ENCODE measurements at places on chromosomes 4 and X.

GRCh38 chrX:40484408-40485091 is 96.2 kb upstream of the ATP6AP2 start:
- DNase-seq: no peak

- DNase-seq: no peak
Observed at GRCh38 chr4:156977435-156978160, 6.0 kb upstream of the PDGFC start.

DNA sequence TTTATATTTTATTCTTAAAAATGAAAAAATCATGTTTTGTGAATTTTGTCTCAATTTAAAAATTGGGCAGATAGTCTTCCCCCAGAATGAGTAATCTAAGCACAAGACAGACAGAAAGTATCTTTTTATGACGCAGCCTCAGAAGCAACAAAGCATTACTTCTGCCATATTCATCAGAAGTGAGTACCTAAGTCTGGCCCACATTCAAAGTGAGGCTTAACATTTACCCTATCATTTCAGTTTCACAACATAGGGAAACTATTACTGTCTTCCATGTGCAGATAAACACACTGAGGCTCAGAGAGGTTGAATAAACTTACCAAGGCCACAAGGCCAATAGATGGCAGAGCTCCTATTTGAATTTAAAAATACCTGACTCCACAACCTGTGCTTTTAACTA is 4.4 kb upstream of the PRDX4 start:
- DNase-seq: no peak

DNA sequence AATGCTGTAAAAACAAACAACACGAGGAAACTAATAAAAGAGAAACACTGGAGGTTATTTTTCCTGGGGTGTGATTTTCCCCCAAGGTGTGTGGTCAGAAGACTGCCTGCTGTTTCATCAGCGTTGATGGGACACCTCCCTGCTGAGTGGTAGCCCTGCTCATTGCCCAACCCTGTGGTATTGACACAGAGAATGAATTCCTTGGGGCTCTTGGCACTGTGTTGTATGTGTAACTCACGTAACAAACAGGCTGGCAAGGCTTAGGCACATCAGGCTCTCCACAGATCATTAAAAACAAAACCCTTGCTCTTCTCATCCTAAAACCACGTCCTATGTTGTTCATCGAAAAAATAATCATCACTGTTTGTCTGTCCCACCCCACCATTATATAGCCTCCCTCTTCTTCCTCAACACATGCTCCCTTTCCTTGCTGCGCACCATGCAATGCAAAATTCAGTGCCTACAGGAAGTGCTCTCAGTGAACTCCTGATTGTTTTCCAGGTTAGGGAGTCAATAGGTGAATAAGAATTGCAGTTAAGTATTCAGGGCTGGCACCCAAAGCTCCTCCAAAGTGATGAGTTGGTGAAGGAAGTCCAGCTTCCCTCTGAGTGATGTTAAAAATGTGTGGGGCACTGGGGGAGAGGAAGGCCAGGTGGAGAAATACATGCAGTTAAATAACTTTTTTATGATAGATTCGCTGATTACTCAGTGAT is 11.4 kb upstream of the PUDP start:
- no peak for DNase-seq

- no peak for DNase-seq
Observed at GRCh38 chrX:110444996-110445395, 86.3 kb downstream of the RTL9 start.

- DNase-seq: no peak
Observed at GRCh38 chrX:120749141-120749846, 119.4 kb upstream of the C1GALT1C1 start.

GRCh38 chrX:72243472-72243871 is 4.6 kb upstream of the ERCC6L start:
- no peak for DNase-seq

DNA sequence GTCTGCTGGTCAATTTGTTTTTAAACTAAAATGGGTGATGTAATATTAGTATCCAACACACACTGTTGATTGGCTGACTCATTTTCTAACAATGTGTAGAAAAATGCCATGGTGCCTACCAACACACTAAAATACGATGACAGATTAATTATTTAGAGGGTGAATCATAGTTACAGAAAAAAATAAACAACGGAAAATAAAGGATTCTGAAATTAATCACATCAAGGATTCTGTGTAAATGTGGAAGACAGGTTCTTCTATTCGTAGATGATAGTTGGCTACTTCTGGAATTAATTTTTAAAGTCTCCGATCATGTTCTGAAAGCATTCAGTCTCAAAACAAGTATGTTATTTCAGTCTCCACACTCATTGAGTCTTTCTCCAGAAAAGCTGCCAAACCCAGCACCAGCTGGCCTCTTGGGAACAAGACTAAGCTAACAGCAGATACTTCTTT is 8.2 kb upstream of the IQCM start:
- DNase-seq: no peak

DNA sequence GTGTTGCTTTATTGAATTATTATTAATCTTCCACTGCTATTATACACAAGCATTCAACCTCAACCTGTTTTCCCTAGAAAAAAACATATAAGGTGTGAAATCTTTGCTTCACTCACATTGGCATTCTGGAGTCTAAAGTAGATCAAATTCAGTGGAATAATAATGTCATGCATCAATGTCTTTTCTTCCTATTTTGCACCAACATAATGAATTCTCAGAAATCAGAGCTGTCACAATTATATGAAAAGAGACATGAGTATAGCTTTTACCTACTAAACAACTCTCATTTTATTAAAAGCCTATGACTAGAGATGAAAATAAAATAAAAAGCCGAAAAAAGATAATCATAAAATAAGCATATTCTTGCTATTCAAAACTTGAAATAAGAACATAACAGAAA is 96.3 kb upstream of the QRFPR start:
- DNase-seq: no peak

DNA sequence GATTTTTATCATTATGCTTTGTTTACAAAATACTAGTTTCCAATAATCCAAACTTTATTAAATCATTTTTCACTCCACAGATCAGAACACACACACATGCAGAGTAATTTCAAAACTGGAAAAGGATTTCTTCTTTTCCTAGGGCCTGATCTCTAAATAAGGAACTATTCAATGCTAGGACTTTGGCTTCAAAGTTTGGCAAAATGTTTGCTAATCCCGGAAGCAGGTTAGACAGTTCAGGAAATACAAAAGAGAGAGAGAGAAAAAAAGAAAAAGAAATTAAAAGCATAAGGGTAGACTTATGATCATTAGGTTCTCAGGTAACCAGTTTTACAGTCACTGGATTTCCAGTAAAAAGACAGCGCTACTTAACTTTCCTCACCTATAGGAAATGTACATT is 211.0 kb downstream of the DCLK2 start:
- DNase-seq: no peak

DNA sequence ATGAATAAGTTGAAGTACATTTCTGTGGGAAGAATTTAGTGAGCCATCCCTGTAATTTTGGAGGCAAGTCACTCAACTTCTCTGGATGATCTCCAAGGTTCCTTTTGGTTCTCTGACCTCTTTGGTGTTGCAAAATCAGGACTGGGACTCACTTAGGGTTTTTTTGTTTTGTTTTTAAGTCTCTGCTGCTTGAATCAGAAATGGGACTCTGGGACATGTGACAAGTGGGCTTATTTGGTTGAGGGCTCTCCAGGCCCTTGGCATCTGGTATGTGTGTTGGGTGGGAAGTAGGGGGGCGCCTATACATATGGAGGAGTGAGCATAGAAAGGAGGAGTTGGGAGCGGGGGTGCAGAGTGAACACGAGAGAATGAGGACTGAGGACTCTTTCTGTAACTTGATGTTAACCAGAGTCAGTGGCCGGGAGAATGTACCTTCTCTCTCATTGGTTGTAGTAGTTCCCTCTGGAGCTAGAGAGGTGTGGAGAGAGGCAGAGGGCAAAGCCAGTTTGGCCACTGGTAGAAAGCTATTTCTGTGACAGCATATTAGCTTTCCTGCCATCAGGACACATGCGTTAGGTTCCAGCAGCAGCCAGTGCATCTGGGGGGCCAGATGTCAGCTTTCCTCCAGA is 1.9 kb downstream of the ARHGAP10 start:
- no peak for DNase-seq

DNA sequence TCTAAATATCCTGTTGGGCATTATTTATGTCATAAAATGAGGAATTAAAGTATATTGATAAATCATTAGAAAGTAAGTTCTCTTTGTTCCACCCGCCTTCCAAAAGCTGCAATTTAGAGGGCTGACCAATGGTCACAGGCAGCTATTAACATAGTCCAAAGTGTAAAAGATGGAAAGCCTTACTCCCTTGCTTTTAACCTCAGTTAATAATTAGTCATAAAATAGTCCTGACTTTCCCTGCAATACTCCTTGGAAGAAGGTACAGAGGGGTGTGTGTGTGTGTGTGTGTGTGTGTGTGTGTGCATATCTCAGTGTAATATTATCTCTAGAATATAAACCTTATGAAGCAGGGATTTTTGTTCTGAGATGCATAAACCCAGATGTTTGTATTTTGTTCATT is 275.4 kb downstream of the FAT4 start:
- no peak for DNase-seq

- DNase-seq: peak; percentile 0
Observed at GRCh38 chrX:118603981-118604380, 108.4 kb downstream of the DOCK11 start.

DNA sequence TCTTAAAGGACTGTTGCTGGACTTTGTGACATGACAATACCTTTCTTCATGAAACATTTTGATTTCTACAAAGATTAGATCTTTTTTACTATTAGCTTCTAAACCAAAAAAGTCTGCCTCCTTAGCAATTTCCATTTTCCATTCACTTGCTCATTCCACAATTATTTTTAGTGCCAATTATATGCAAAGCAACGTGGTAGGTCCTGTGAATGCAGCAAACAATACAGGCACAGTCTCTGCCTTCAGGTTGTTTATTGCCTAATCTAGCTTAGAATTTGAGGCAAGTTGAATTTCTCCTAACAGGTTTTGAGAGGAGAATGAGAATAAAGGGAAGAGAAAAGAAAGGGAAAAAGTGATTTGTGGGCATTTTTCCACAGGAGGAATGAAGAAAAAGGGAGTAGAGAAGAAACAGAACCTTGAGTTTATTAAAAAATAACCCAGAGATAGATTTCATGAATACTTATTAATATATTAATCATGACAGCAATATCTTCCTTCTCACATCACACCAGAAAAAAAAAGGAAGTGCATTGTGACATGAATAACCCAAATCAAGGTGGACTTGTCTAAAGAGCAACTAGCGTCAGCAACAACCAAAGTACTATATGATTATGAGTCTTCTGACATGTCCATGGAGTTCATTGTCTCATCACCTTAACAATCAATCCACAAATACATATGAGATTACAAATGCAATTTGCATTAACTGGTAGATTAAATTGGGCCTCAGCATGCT is 16.3 kb upstream of the FRYL start:
- DNase-seq: no peak

- no peak for DNase-seq
Observed at GRCh38 chr4:79148369-79148768, 177.5 kb downstream of the NAA11 start.

- no peak for DNase-seq
Observed at GRCh38 chr4:142309772-142310171, 536.3 kb downstream of the INPP4B start.

- no peak for DNase-seq
Observed at GRCh38 chr4:113699772-113700171, 61.8 kb downstream of the CAMK2D start.

DNA sequence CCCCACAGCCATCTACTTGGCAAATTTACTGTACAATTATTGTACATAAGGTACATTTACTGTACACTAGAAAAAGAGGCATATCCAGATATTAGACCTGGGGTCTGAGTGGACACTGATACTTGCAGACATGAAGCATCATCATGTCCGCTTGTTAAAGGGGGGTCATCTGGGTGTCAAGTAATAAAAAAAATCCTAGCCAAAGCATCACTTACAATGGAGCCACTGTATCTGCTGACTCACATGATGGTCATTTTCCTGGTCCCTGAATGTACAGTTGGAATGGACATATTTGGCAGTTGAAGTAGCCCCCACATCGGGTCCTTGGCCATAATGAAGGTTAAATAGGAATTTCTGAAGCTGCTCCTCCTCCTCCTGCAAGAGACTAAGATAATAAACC is 228.8 kb downstream of the THOC2 start:
- no peak for DNase-seq

GRCh38 chr4:100576570-100576969 is 58.7 kb upstream of the EMCN start:
- no peak for DNase-seq

DNA sequence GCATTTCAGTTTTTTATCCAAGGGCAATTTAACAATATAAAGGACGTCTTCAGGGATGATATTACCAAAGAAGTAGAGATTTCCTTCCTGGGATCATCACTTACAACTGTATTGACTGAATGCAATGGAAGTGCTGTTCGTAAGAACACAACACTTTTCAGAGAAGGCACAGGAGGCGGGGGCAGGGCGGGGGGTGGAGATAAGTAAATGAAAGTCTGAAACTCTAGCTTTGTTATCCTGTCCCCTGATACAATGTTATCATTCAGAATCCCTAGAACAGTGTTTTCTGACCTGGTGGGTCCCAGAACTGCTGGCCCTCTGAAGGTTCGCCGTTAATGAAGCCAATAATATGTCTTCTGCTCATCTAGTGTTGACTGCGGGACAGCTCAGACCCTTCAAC is 124.6 kb downstream of the NSUN7 start:
- no peak for DNase-seq

DNA sequence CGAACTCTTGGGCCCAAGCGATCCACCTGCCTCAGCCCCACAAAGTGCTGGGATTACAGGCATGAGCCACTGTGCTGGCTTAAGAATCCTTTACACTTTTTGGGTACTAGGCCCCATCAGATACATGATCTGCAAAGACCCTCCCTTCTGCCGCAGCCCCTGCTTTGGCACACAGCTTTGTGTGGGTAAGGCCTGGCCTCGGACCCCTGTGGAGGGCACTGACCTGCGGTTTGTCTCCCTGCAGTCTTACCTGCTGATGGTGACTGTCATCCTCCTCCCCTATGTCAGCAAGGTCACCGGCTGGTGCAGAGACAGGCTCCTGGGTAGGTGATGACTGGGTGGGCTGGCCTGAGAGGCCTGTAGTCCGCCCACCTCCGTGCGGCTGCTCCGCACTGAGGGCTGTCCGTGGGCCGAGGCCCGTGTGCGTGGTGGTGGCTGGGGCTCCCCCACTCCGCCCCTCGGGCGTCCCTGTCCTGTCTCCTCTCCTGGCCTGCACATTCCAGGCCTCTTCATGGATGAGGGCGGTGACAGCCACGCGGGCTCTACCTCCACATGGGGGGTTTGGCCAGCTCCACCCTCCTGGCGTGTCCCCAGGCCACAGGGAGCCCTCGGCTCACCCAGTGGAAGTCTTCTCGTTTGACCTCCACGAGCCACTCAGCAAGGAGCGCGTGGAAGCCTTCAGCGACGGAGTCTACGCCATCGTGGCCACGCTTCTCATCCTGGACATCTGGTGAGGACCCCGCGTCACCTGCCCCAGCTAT is 18.0 kb downstream of the DGKQ start:
- DNase-seq: no peak

GRCh38 chrX:109533005-109533404 is 3.6 kb upstream of the NXT2 start:
- DNase-seq: no peak

- no peak for DNase-seq
Observed at GRCh38 chr4:163568843-163569242, 74.4 kb downstream of the TMA16 start.

Measured in stimulated activated CD4-positive, alpha-beta T cell treated with anti-CD3 and anti-CD28 coated beads, Interleukin-1b, Interleukin-23, amount 100 ng/mL, for 1 hour (primary cell).